Activated gamma-delta T cell treated with Interleukin-2 at 50 U/mL for 16 hours (primary cell): ENCODE measurements at places on chromosomes 4 and X.

DNA sequence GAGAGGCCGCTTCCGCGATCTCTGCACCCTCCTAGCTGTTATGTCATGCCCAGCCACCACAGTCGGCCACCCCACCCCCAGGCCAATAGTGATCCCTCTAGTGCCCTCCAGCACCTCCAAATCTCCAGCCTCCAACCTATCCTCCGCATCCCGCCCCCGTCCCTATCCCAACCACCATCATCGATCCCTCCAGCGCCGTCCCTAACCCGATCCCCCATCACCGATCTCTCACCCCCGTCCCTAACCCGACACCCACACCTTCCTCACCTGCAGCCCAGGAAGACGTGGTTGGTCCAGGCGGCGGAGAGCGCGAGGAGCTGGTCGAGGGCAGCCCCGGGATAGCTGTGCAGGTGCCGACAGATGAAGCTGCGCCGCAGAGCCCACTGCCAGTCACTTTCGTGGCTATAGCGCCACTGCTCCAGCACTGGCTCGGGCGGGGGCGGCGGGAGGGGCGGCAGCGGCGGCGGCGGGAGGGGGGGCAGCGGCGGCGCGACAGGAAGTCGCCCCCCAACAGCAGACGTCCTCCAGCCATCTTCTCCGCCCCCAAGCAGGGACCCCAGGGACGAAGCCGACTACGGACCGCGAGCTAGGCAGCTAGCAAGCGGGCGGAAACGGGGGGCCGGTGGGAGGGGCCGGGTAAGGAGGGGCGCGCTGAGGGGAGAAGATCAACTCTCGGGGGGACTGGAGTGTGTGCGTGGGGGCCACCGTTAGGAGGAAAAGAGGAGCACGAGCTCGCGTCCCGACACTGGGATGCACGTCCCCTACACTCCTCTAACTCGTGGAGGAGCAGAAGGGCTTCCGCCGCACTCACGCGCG, 552 bp downstream of the NKRF start:
- DNase-seq = peak; percentile 42

DNA sequence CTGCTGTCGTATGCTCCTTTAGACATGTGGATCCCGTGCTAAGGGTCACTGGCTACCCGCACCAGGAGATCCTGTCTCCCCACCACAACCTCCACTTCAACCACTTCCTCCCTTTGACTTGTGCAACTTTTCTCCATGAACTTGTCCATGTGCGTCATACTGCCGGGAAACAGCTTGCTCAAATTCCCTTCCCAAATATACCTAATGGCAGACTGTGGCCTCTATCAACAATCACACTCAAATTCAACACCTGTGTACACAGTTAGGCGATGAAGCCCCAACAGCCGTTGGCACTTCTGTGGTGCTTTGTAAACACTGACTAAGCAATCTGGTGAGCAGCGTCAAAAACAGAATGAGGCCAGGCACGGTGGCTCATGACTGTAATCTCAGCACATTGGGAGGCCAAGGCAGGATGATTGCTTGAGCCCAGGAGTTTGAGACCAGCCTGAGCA, 49.5 kb downstream of the CD99L2 start:
- DNase-seq = no peak

- no peak for DNase-seq
Observed at GRCh38 chr4:41140410-41140809, 73.9 kb downstream of the APBB2 start.

- DNase-seq = peak; percentile 15
Observed at GRCh38 chr4:37453281-37453998, 208.9 kb downstream of the NWD2 start.

GRCh38 chr4:95289028-95289634, 259.6 kb downstream of the UNC5C start:
- DNase-seq = no peak

DNA sequence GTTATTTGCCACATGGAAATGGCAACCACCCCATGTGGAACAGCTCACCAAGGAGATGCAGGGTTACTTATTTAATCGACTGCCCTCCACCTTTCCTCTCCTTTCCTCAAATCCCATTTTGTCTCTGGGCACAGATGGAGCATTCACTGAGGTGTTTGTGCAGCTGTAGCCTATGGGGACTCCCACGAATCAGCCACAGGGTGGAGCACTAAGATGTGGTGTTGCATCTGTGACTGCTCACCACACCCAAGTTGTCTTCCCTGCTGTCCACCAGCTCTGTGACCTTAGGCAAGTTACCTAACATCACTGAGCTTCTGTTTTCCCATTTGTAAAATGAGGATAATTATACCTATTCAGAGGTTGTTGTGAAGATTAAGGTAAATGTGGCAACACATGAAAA, 252.4 kb upstream of the CPEB2 start:
- DNase-seq = no peak

- no peak for DNase-seq
Observed at GRCh38 chr4:11416071-11416766, 12.5 kb downstream of the HS3ST1 start.

- DNase-seq = no peak
Observed at GRCh38 chr4:146165221-146165620, 10.3 kb upstream of the LSM6 start.

- no peak for DNase-seq
Observed at GRCh38 chr4:53355930-53356521, 9.8 kb downstream of the SCFD2 start.

- no peak for DNase-seq
Observed at GRCh38 chr4:6943012-6943884, 33.6 kb downstream of the TBC1D14 start.

- DNase-seq = peak; percentile 16
Observed at GRCh38 chr4:76897536-76898384, at the start of gene SOWAHB. Gene SOWAHB (minus strand): TSS chr4:76898144. CDS start chr4:76897849, 295 bp downstream.

- DNase-seq = no peak
Observed at GRCh38 chr4:112007391-112007790, 137.9 kb upstream of the FAM241A start.

DNA sequence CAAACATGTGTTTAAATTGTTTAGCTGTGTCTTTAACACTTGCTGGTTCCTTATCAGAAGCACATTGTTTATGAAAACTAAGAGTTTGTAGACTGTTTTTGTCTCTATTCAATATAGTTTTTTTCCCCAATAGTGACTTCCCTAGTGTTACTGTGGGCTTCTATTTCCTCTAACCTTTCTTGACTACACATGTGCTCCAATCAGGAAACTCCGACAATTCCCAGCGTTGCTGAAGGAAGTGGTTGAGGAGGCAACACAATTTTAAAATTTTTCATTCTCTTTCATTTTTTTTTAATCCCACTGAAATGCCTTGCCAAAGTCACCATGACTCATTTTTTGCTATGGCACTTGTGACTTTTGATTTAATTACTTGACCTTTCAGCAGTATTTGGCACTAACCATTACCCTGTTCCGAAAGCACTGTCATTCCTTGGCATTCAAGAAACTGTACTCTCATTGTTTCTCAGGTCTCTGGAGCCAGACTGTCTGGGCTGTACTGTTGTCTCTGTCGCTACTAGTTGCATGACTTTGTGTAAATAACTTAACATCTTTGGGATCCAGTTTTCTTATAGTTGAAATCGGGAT, 67.6 kb upstream of the FREM3 start:
- DNase-seq = no peak

DNA sequence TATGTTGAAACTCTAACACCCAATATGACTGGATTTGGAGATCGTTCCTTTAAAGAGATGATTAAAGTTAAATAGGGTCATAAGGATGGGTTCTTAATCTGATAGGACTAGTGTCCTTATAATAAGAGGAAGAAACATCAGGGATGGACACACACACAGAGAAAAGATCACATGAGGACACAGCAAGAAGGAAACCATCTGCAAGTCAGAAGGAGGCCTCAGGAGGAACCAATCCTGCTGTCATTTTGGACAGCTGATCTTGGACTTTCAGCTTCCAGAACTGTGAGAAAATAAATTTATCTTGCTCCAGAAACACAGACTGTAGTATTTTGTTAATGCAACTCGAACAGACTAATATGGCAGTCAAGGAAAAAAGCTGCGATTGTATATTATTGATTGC, 631.5 kb downstream of the PCDH7 start:
- DNase-seq = no peak

- DNase-seq = no peak
Observed at GRCh38 chrX:39008549-39008948, 207.3 kb downstream of the MID1IP1 start.

DNA sequence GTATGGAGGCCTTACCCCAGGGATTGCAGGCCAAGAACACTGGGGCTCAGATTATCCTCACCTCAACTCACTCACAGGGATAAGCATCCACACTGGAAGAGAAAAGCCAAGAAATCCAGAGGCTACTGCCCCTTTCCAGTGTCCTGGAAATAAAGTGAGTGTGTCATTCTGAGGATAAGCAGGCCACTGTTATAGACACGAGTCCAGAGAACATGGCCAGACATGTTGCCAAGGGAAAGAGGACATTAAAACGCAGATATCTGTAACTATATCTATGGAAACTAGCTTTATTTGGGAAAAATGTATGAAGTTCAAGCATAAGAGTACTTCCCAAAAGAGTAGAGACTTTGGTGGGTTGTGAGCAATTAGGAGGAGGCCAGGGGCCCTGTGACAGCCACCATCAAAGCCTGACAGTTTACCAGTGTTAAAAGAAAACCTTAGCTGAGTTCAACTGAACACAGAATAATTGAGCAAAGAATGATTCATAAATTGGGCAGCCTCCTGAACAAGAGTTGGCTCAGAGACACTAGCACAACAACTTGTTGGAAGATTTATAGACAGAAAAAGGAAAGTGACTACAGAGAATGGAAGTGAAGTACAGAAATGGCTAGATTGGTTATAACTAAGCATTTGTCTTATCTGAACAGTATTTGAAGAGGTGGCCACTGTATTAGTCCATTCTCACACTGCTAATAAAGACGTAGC, 1222.2 kb downstream of the STIM2 start:
- DNase-seq = no peak

DNA sequence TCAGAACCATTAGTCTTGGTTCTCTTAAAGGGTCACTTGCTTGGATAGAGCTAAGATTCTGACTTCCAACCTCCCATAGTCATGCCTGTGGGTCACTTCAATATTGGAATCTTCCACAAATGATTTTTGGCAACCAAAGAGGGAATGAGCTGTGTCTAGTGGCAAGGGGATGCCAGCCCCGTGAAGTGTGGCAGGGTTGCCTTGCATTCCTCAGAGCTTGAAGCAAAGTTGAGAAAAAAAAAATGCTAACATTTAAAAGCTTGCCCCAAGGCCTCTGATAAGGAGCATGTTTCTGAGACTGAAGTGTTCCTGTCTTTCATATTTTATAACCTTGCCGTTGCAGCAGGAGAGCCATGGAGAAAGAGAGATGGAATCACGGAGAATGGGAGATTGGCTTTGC, 120.2 kb downstream of the PAPSS1 start:
- DNase-seq = no peak

- no peak for DNase-seq
Observed at GRCh38 chr4:153759407-153760316, at the start of gene RNF175. Gene RNF175 (minus strand): TSS chr4:153760024. CDS start chr4:153759862, 162 bp downstream.

DNA sequence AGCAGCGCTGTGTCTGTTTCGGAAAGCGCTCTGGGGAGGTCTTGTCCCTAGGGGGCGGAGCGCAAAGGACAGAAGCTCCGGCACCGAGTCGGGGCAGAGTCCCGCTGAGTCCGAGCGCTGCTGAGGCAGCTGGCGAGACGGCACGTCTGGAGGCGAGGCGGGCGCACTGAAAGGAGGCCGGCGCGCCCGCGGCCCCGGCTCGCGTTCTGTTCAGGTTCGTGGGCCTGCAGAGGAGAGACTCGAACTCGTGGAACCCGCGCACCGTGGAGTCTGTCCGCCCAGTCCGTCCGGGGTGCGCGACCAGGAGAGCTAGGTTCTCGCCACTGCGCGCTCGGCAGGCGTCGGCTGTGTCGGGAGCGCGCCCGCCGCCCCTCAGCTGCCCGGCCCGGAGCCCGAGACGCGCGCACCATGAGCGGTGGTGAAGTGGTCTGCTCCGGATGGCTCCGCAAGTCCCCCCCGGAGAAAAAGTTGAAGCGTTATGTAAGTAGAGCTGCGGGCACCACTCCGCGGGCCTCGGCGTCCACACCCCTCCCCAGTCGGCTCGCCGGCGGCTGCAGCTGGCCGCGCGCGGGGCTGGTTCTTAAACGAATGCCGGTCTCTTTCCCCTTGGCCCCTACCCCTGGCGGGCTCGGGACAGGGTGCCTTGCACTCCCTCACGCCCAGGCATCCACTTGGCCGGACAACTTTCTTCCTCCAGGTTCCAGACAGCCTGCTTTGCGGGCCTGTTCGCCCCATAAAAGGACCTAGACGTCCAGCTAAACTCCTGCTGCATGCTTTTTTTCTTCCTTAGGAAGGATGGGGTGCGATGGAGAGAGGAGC, at the start of gene GAB1:
Gene GAB1, plus strand, starts transcription at position 96 of the 819 bp plus-strand sequence. Its CDS starts 313 bp downstream, at position 409.
- DNase-seq = no peak

DNA sequence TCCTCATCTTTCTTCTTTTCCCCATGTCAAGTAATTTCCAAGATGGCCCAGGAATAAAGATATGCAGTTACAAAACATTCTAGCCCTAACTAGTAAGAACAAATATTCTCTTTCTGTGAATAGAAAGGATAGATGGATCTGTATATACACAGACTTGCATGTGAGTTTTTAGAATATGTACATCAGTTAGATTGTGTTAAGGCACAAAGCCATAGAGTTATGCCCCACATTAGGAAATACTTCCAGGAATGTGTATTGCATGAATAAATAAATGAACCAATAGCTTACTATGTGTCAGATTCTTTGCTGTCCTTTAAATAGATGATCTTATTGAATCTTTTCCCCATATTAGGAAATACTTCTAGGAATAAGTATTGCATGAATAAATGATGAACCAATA, 46.0 kb upstream of the TMPRSS11E start:
- DNase-seq = no peak

DNA sequence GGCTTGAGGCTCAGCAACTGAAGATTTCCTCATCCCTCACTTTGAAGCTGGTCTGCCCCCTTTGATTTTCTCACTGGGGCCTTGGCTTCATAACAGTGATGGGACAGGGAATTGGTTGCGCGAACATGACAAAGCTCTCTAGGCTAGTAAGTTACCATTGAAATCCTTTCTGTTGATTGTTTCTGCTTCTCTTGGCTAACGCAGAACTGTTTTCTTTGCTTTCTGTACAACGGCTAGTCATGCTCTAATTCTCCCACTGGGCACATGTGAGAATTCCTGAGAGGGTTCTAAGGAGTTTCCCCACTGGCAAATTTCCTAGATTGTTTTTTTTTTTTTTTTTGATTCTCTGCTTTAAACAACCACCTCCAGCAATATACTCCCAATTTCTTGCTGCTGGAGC, 738.6 kb downstream of the PCDH7 start:
- DNase-seq = no peak

GRCh38 chrX:69139516-69139915, 25.7 kb downstream of the PJA1 start:
- no peak for DNase-seq

DNA sequence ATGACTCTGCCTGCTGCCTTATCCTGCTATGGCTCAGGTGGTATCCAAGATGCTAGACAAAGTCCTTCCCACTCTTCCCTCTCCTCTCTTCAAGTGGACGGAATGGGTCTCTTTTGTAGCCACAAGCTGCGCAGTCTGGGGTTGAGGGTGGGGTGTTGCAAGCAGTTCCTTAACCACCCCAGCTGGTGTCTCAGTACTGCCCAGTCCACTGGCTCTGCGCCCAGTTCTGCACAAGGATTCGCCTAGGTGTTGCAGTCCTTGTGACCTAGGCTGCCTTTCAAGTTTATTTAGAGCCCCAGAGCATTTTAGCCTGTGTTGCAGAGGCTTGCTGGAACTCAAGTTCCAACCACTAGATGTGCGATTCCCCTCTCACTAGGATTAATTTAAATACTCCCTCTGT, 120.7 kb downstream of the NEXMIF start:
- DNase-seq = no peak

GRCh38 chrX:105882581-105883275, 60.4 kb downstream of the NRK start:
- no peak for DNase-seq
